Spinal cord (tissue), 10 donors: ENCODE measurements at places on chromosomes 4 and X. TPM values are rescaled to one million over a fixed set of nuclear protein-coding genes. Genes with fewer than 3 reads are reported as not detected.

The MAML3 gene
- total RNA-seq, result 6.3 TPM

The GLRA3 gene
- 41.1 TPM for total RNA-seq

The AWAT2 gene
- total RNA-seq, result not detected

The OTC gene
- 0.22 TPM for total RNA-seq

The FGA gene
- total RNA-seq, result not detected
